Smooth muscle cell of trachea (primary cell): ENCODE measurements at places on chromosomes 16 and 17. TPM values are rescaled to one million over a fixed set of nuclear protein-coding genes. Genes with fewer than 3 reads are reported as not detected.

Gene EFCAB5
- total RNA-seq, result 0.50 and 0.58 TPM in 2 replicates

Gene ZNF75A
- total RNA-seq, result 20.2 and 26.6 TPM in 2 replicates

Gene ENGASE
- 11.2 and 14.6 TPM in 2 replicates for total RNA-seq

Gene NOTUM
- total RNA-seq, result 0.99 TPM in 1 of 2 replicates, not detected in the other

Gene RDM1
- total RNA-seq, result 0.66 and 0.87 TPM in 2 replicates

Gene NLRC5
- 24.4 and 40.0 TPM in 2 replicates for total RNA-seq

Gene KRTAP1-1
- total RNA-seq, result not detected in 2 replicates

Gene SLC4A1
- total RNA-seq, result not detected in 2 replicates

Gene CACNG5
- total RNA-seq, result not detected in 2 replicates

Gene ARHGDIG
- total RNA-seq, result 0.73 and 0.99 TPM in 2 replicates

Gene TACO1
- total RNA-seq, result 27.1 and 37.5 TPM in 2 replicates

Gene FOXL1
- 27.1 and 27.3 TPM in 2 replicates for total RNA-seq

Gene PABPN1L
- not detected in 2 replicates for total RNA-seq

Gene MGAT5B
- total RNA-seq, result 0.15 and 0.17 TPM in 2 replicates

Gene CYGB
- total RNA-seq, result 46.0 and 123 TPM in 2 replicates
